Right lung (tissue), 10 donors: ENCODE measurements at places on chromosomes 2 and 18. TPM values are rescaled to one million over a fixed set of nuclear protein-coding genes. Genes with fewer than 3 reads are reported as not detected.

The CRYGD gene
- polyA plus RNA-seq = not detected

The GKN2 gene
- polyA plus RNA-seq = 2.2 TPM

The KCNS3 gene
- polyA plus RNA-seq = 27.7 TPM

The HOXD8 gene
- 1.6 TPM for polyA plus RNA-seq

The LOXHD1 gene
- polyA plus RNA-seq = 1.8 TPM

The FBXO41 gene
- polyA plus RNA-seq = 2.0 TPM

The DSEL gene
- polyA plus RNA-seq = 5.8 TPM

The CAVIN2 gene
- polyA plus RNA-seq = 82.4 TPM

DNA sequence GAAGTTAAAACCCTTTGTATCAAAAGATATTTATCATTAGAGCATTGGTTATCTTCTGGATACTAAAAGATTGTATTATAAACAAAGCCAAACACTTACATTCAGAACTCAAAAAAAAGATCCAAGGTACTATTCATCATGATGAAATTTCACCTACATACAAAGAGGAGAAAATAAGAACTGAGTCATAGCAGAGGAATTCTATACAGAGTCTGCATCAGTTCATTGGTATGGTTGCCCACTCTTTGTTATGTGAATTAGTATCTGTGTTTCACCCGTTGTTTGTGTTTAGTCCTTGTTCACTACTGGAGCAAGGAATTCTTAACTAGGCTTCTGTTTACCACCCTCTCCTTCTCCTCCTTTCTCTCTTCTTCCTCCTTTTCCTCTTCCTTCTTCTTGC is 157.9 kb downstream of the LNPK start:
- DNase-seq = no peak

DNA sequence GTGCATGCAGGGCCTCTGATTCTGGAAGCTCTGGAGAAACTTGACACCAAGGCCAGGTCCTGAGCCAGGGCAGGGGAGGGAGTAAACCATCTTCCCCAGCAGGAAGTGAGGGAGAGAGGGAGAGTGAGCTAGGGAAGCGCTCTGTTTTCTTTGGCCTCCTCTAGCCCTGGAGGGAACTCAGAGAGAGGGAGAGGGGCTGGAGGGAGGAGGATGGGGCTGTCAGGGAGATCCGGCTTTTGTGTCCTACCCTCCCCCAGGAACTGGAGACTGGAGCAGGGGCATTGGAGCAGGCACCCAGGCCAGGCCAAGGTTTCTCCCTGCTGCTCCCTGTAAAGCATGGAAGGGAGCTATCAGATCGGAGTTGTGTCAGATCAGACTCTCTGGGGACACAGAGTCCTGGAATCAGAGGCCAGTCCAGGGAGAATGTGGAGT is 22.7 kb upstream of the PKDCC start:
- DNase-seq = no peak

GRCh38 chr18:62875323-62875722 is 160.0 kb downstream of the PHLPP1 start:
- DNase-seq = no peak

DNA sequence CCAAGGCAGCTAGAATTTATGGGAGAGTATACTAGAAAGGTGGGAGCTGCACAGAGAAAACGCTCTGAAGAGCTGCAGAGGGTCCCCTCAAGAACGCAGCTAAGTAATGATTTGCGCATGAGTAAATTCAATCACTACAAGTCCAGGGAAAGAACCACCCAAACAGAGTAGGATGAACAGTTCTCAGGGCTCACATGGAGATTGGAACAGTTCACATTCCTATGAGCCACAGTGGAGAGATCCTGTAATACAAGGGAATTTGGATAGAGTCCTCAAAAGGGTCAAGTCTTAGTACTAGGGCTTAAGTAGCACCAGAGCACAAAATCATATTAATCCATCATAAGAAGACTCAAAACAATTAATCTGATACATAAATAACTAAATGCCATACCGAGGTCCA is 12.7 kb downstream of the OLA1 start:
- DNase-seq = no peak

GRCh38 chr18:36830158-36830495 is 1.2 kb downstream of the KIAA1328 start:
- DNase-seq = no peak

DNA sequence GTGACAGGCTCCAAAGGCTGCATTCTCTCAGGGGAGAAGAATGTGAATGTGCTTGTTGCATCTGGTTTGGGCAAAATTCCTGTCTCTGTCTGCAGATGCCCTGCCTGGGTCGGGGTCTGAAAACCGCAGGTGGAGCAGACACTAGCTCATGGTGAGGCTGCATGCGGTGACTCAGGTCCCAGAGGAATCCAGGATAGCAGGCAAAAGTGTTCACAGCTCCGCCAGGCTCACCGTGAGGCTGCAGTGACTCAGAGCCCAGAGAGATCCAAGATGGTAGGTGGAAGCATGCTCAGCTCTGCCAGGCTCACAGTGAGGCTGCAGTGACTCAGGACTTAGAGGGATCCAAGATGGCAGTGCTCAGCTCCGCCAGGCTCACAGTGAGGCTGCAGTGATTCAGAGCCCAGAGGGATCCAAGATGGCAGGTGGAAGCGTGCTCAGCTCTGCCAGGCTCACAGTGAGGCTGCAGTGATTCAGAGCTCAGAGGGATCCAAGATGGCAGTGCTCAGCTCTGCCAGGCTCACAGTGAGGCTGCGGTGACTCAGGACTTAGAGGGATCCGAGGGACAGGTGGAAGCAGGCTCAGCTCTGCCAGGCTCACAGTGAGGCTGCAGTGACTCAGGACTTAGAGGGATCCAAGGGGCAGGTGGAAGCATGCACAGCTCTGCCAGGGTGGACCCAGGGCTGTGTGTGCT is 200.5 kb downstream of the ACKR3 start:
- no peak for DNase-seq

- DNase-seq = no peak
Observed at GRCh38 chr2:149019768-149020167, 18.7 kb upstream of the LYPD6B start.

- DNase-seq = no peak
Observed at GRCh38 chr18:49161627-49162026, 210.9 kb upstream of the SMAD7 start.

DNA sequence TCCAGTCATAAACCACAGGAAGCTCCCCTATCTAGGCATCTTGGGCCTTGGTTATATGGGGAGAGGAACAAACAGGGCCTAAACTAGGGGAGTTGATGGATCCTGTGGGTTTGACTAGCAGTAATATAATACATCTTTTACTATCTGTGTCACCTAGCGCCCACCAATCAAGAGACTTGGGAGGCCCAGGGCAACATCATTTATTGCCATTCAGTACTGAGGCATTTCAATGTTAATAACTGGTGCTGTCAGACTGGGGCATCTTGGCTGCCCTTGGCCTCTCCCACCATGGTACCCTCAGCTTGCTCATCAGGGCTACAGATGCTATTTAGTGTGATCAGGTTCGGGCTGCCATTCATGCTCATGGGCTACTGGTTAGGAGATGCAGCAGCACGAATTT is 320.7 kb downstream of the MYCN start:
- DNase-seq = no peak

GRCh38 chr2:130878316-130878715 is 41.6 kb downstream of the ARHGEF4 start:
- no peak for DNase-seq

DNA sequence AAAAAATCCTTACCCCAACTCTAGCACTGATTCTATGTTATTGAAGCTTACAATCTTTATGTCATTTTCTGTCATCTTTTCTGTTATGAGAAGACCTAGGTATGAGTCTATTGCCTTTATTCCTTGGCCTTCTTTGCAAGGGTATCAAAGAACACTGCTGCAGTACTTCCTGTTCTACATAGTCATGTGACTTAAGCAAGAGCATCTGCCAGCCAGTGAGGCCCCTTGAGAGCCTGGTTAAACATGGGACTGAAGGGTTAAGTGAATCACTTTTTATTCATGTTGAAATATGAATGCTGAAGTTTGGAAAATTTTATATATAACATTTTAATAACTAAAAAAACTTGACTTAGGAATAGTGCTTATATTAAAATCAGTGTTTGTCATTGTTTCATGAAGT is 844 bp upstream of the CPS1 start:
- no peak for DNase-seq

GRCh38 chr18:28248653-28249052 is 71.7 kb upstream of the CDH2 start:
- DNase-seq = no peak
